ENCODE measurements at places on chromosomes 2 and 18.

DNA sequence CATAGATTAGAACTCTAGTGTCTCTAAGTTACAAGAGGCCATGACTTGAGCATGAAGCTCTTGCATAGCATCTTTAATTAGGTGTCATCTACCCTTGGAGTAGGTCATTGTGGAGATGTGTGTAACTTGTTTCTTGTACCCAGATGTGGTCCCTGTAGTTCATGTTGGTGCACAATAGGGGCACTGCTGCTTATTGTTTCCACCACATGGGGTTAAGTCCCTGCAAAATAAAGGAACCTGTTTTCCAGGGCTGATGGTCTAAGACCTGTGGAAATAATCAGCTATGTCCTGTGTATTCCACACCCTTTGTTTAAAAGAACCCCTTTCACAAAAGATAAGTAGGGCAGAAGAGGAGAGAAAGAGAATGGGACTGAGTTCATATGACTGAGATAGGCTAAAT is 28.6 kb downstream of the ASXL3 start:
- no peak for DNase-seq

DNA sequence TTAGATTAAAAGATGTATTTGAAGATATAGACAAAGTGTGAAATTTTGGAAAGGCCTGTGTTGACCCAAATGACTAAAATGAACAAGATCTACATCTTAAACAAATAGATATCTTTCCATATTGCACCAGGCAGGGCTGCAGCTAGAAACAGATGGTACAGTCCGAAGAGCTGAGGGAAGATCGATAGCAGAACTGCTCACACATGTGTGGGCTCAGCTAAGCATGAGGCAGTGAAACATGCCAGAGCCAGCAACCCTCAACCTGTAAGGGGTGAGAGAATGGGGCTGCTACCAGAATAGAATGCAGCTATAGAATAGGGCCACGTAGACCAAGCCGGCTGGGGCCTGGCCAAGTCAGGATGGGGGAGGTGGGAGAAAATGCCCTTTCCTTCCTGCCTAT is 87.8 kb downstream of the SLC5A7 start:
- DNase-seq: peak; percentile 81

GRCh38 chr18:48517048-48517447 is 21.8 kb upstream of the CTIF start:
- no peak for DNase-seq

- DNase-seq: no peak
Measured at GRCh38 chr2:8414946-8415879, 266.6 kb upstream of the ID2 start.

DNA sequence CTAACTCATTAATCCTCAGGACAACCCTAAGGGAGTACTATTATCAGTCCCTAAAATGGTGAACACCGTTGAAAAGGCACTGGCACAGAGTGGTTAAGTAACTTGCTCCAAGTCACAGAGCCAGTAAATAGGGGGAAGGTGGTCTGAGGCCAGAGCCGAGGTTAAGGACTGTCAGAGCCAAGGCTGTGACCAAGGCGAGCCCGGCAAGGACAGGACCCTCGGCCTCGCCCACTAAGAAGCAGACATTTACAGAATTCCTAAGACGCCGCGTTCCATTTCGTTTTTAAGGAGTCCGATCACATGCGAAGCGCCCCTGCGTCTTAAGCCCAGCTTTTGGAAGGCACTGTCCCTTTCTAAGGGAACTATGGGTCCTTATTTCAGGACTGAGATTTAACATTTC is 1.1 kb downstream of the PDIA6 start:
- no peak for DNase-seq

GRCh38 chr2:171289316-171289715 is 128.6 kb upstream of the TLK1 start:
- no peak for DNase-seq

- DNase-seq: no peak
Measured at GRCh38 chr2:31522786-31523185, 58.0 kb downstream of the SRD5A2 start.

GRCh38 chr2:60662781-60663180 is 93.3 kb upstream of the PAPOLG start:
- DNase-seq: no peak

GRCh38 chr2:226601881-226602662 is 197.5 kb downstream of the IRS1 start:
- no peak for DNase-seq

GRCh38 chr2:169116327-169116726 is 47.0 kb downstream of the DHRS9 start:
- DNase-seq: no peak

GRCh38 chr18:42821492-42821891 is 294.0 kb downstream of the RIT2 start:
- no peak for DNase-seq

- no peak for DNase-seq
Measured at GRCh38 chr2:237280939-237281338, 133.0 kb downstream of the COL6A3 start.

GRCh38 chr2:98233941-98234340 is 112.3 kb upstream of the CNGA3 start:
- DNase-seq: no peak

- DNase-seq: no peak
Measured at GRCh38 chr2:67186871-67187270, 210.3 kb upstream of the ETAA1 start.

DNA sequence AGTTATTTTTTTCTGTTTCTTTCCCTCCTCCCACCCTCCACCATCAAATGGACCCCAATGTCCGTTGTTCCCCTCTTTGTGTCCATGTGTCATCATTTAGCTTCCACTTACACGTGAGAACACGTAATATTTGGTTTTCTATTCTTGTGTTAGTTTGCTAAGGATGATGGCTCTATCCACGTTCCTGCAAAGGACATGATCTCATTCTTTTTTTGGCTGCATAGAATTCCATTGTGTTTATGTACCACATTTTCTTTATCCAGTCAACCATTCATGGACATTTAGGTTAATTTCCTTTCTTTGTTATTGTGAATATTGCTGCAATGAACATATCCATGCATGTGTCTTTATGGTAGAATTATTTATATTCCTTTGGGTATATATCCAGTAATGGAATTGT is 91.3 kb upstream of the TNP1 start:
- DNase-seq: no peak

GRCh38 chr2:28445448-28446258 is 50.2 kb upstream of the PLB1 start:
- DNase-seq: no peak

DNA sequence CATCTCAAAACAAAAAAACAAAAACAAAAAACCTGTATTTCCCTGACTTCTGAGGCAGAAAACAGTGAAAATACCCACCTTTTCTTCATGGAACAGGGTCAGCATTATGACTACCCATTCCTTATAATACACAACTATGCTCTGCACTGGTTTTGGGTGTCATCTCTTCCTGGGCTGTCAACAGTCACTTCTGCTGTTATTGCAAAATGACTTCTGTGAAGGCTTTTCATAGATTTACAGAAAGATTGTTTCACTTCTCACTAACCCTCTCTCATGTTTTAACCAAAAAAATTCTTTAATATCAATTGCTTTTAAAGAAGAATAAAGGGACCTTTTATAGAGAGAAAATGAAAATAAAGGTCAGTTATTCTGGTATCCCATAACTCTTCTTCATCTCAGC is 26.5 kb upstream of the PIK3C3 start:
- DNase-seq: no peak

DNA sequence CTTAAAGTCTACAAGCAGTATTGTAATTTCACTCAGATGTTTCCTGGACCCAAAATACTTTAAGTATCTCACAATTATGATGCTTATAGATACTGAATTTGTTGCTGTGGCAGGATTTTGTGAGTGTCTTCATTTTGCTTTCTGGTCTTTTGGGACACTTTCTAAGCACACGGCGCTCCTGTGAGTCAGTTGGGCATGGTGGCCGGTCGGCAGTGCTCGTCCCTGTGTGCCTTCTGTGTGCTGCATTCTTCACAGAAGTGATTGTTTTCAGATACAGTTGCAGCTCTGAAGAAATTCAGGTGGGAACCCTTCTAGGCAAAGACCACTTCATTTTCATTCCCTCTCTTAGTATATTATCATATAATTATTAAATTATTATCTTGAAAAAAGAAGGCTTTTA is 273.3 kb downstream of the ZNF407 start:
- no peak for DNase-seq
